ENCODE measurements at places on chromosomes 16 and 17.
A peak's percentile ranks its signal among the peaks of the same experiment; 100 is the strongest.

DNA sequence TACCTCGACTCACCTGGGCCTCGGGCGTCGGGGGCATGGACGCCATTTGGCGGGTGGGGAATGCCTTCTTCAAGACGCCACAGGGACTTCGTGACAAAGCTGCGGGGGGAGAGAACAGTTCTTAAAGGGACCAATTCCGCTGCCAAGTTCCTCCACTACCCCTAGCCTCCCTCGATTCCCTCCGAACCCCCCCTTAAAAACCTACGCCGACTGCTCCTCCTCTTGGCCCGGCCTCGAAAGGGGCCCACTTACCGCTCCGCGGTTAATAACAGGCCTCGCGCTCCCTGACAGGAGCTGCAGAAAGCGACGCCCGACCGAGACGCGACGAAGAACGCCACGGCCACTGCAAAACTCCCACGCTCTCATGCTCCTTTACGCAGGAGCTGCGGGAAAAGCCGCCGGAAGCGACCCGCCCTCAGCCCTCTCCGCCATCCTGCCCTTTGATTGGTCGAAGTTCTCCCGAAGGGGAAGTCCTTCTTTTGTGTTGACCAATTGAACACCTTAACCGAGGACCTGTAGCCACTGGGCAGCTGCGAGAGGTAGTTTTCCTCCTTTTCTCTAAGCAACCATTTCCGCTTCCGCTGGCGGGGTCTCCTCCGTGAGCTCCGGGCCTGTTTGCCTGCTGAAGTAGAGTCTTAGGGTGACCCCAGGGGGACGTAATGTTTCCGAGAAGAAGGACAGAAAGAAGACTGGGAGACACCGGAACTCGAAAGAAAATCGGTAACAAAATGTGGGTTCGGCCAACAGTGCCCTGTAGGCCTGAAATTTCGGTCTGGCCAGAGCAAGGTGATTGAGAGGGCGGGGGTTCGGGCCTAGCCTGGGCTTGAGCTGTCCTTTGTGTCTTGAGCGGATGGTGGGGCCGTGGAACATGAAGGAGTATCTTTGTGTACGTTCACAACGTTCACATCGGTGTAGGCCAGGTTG lies at the start of the genes NAA60 and ZNF597:
NAA60 (plus strand) TSS at position 573 of the 924 bp plus-strand sequence. CDS start 32,548 bp downstream, outside the sequence.
ZNF597 (minus strand) TSS at position 397 of the 924 bp plus-strand sequence; CDS start at position 46, 351 bp downstream.
- peak; percentile 74 for DNase-seq

- no peak for DNase-seq
Measured at GRCh38 chr16:85761861-85762260, 11.0 kb upstream of the C16orf74 start.

DNA sequence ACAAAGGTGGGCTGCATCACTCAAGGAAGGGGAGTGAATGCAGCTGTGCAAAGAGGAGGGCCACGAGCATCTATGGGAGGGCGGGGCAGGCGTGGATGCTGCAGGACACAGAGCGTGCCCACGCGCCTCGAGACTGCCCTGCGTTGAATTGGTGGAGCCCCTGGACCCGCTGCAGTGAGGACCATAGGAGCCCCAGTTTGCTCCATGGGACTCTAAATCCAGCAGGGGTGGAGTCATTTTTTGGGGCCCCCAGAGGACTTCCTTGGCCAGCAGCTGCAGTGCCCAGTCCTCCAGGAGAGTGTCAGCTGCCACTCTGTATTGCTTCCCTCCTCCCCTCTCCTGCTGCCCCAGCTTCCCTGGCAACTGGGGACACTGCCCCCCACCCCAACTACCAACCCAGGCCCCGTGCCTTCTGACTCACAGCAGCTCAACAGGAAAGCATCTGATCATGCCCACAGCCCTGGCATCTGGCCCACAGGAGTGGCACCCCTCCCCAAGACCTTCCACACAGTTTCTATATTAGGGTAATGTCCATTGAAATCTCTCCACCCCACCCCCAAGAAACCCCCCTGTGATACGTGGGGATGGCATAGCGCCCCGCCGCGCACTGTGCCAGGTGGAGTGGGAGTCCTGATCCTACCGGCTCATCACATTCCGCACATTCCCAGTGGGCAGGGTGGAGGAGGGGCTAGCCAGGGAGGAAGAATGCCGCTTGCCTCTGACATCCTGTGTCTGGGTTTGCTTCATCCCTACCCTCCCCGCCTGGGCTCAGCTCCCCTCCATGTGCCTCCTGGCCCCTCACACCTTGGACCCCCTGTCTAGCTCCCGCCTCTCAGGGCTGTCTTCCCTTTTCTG lies 27.8 kb upstream of the ITGA3 start:
- peak; percentile 94 for DNase-seq

DNA sequence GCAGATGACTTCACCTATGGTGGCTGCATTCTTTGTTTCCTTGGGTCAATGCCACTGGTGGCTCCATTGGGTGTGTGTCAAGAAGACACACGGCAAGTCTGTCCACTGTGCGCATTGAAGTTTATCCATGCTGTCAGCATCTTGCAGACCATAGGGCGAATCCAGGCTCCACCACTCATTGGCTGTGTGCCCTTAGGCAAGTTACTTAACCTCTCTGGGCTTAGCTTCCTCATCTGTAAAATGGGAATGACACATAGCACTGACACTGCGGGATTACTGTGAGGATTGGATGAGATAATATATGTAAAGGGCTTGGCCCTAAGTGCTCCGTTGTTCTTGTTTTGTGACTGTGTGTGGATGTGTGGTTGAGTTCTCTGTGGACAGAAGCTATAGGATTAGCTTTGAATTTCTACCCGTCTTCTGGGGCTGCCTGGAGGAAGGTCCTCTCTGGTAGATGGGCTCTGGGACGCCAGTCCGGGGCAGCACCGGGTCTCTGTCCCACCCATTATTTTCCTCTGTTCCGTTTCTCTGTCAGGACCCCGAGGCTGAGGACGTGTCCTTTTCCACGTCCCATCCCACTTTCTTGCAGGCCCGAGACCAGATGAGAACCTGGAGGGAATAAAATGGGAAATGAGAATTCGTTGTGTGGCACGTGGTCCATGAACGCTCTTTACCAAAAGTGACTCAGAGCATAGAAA lies 178.4 kb downstream of the IRF8 start:
- no peak for DNase-seq

DNA sequence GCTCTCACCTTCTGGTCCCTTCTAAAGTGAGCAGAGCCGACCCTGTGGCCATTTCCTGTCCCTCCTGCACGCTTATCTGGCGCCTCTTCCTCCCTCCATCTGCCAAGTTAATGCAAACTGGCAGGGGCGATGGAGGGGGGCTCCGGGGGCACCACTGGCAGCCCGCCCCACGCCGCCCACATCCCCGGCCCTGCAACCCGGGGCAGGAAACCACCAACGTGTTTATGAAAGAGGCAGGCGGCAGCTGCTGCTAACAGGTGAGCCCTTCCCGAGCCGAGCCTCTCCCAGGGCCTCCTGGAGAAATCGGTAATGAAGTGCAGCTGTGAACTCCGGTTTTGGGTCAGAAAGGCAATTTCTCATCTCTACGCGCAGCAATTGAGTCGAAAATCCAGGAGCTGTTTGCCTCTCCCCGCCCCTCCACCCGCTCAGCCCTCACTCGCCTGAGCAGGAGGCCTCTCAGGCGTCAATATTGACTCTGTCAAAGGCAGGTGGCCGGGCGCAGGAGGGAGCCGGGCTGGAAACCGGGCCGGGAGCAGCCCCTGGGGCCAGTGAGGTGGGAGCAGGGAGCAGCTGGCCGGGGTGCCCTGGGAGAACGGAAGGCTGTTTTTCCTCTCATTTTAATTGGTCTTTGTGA lies 164.4 kb upstream of the GSE1 start:
- DNase-seq = no peak

DNA sequence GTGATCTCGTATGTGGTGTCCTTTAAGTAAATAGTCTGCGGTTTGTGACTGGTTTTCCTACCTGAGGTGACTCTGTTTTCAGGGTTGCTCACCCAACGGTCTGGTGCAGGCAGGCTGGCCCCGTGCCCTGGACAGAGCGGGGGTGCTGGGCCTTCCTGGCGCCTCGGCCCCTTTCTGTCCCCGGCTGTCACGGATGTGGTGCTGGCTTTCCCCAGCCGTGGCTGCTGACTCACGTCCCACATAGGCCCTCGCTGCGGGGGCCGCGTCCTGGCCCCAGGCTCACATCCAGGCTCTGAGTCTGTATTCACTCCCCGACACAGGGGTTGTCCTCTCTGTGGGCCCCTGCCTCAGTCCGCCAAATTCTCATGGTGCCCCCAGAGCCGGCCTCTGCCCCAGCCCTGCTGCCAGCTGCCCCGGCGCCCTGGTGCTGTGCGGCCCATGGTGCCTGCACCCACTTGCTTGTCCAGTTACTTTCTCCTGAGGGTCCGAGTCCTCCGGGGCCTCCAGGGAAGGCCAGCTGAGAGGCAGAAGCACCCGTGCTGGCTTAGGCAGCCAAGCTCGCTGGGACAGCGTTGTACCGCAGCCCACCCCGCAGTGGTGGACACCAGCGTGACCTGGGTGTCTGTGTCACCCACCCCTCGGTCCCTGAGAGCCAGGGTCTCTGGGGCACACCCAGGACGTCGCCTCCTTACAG lies 5.9 kb downstream of the CHMP6 start:
- no peak for DNase-seq

DNA sequence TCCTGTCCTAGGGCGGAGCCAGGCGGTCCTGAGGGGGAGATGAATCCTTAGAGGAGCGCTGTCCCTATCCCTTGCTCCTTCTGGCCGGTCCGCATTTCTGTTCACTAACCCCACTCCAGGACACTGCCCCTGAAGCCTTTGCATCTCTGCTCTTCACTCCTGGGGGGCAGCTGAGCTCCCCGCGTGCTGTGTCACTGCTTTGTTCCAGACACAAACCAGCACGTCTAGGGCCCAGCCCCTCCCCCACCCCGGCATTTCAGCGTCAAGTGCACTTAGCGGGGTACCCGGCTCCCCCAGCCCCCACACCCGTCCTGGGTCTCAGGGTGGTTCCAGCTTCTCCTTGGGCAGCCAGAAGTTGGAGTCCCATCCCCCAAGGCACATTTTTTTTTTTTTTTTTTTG lies 8.9 kb downstream of the CORO6 start:
- DNase-seq = no peak

- DNase-seq = no peak
Measured at GRCh38 chr16:51994597-51994996, 552.3 kb downstream of the TOX3 start.

DNA sequence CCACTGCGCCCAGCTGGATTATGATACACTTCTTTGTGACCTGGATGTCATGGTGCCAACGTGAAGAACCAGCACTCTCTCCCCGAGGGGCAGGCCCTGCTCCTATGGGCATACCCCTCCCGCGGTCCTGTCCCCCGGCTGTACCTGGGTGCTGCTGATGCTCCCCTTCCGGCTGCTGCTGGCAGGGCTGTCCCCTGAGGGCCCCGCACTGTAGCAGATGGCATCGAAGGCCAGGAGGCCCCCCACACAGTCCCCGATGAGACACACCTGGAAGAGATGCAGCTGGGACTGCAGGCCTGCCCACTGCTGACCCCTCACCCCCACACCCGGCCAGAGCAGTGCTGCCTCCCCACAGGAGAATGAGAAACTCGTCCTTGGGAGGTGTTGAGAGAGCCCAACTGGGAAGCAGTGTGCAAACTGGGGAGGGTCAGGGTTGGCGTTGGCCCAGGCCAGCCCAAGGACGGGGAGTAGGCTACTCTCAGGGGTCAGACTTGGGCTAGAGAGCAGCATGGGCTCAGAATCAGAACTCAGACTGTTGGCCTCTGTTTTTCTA lies 33.7 kb downstream of the PIMREG start:
- no peak for DNase-seq

DNA sequence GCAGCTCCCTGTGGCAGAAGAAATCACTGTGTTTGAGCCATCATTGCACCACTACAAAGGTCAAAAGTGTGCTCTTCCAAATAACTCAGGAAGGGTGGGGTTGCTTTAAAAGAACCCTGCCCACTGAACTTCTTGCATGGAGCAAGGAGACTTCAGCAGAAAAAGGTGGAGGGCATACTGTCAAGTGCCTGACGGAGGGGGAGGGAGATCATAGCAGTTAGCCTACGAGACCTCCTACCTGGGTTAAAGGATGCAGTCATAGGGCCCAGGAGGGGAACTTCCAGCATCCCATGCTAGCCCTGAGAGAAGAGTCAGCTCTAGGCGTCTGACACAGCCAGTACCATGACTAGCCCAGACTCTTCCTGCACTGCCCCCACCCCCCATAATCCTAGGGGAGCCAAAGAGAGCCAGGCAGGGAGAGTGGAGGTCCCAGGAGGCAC lies 45.3 kb upstream of the MSI2 start:
- no peak for DNase-seq

GRCh38 chr17:47742319-47743181 lies 9.5 kb downstream of the TBX21 start:
- DNase-seq = no peak

DNA sequence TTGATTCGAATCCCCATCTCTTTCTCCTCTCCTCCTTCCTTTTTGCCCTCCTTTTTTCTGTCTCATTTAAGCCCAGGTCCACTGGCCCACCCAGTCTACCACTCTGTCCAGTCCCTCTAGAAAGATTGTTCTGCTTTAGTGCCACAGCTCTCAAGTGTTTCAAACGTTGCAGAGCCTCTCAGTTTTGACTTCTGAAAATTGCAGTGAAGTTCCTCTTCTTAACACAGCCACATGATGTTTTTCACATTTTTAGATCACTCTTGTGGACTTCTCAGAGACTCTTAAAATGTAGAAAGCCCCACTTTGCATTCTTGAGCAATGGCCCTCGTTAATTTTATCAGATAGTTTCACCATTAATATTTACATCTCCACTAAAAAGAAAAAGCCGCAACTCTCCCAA lies 253.1 kb downstream of the HAPSTR1 start:
- DNase-seq = no peak

GRCh38 chr17:80671039-80671824 lies 126.6 kb downstream of the RPTOR start:
- DNase-seq = no peak

DNA sequence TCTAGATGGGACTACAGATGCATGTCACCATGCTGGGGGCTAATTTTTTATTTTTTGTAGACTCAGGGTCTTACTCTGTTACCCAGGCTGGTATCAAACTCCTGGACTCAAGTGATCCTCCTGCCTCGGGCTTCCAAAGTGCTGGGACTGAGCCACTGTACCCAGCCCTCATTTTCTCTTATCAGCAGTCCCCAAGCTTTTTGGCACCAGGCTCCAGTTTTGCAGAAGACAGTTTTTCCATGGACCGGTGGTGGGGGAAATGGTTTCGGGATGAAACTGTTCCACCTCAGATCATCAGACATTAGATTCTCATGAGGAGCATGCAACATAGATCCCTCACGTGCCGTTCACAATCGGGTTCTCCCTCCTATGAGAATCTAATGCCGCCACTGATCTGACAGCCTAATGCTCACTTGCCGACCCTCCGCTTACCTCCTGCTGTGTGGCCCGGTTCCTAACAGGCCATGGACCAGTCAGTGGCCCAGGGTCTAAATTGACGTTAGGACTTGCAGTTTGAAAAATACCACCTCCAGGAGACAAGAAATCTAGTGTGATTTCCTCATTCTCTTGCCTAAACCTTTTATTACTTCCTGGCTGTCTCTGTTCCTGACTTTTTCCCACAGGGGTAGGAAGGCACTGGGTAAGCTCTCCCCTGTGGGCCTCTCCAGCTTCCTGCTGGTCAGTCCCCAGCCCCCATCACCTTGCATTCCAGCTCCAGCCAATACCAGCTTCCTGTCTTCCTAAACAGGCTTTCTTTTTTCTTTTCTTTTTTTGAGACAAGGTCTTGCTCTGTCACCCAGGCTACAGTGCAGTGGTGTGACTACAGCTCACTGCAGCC lies 9.3 kb upstream of the CNP start:
- no peak for DNase-seq

GRCh38 chr17:72182371-72182873 lies 61.6 kb downstream of the SOX9 start:
- no peak for DNase-seq
